ENCODE measurements at places on chromosomes 12 and 14.

- DNase-seq: no peak
These were observed 52.8 kb upstream of the CNOT2 start for GRCh38 chr12:70190262-70191010.

GRCh38 chr12:104486943-104487819 lies 30.4 kb downstream of the CHST11 start:
- no peak for DNase-seq

- no peak for DNase-seq
These were observed 629 bp downstream of the LETMD1 start for GRCh38 chr12:51048661-51049251.

GRCh38 chr12:83349907-83350611 lies 663.4 kb downstream of the TMTC2 start:
- DNase-seq: no peak

- DNase-seq: no peak
These were observed 4.8 kb upstream of the NINJ2 start for GRCh38 chr12:668090-668481.

DNA sequence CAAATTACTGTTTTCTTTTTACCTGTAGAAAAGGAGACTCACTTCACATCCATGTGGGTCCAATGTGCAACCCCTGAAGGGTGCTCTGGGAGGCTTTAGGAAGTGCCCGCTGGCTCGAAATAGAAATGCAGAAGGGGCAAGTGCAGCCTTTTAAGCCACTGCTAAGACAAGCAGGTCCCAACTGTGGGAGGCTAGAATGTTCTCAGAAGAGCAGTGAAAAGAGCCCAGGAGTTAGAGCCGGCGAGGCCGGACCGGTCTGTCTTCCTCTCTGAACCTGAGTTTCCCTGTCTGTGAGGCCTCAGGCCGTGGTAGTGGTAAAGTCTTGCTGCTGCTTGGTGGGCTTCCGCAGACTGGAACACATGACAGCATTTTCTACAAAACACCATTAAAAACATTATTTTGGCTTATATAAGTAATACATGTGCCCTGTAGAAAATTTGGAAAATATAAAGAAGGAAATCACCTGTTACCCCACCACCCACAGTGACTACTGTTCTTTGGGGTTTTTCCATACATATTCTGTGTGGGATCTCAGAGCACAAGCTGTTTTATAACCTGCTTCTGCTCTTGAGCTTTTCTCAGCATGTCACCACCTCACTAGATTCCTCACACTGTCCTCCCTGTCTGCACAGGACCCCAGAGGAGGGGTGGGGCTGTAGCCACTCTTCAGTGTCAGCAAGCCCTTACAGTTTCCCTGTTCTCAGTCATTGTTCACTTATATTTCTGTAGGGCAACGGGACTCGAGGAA lies 6.0 kb downstream of the CKB start:
- no peak for DNase-seq

DNA sequence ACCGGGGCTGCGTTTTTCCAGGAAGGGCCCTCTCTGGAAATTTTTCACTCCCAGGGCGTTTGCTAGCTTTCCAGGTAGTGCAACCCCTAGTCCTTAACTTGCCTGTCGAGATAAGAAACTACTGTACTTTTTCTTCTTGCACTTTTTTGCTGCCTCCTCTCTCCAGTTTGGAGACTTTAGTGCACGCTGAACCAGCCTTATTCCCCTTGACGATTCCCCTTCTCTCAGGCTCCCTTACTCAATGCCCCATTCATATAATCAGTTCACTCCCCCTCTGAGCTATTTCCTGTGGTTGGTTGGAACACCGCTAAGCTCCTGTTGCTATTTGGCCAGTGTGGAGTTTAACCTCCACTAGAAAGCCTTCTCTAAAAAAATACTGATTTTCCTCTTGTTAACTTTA lies 682 bp downstream of the CREBL2 start:
- no peak for DNase-seq

GRCh38 chr12:87280893-87281292 lies 748.3 kb downstream of the C12orf50 start:
- DNase-seq: no peak

- DNase-seq: no peak
These were observed 291.9 kb downstream of the FUT8 start for GRCh38 chr14:65704437-65704836.

- no peak for DNase-seq
These were observed 1.6 kb upstream of the PRPH start for GRCh38 chr12:49293056-49293956.

- no peak for DNase-seq
These were observed 3.0 kb downstream of the GALNT6 start for GRCh38 chr12:51388069-51388799.

DNA sequence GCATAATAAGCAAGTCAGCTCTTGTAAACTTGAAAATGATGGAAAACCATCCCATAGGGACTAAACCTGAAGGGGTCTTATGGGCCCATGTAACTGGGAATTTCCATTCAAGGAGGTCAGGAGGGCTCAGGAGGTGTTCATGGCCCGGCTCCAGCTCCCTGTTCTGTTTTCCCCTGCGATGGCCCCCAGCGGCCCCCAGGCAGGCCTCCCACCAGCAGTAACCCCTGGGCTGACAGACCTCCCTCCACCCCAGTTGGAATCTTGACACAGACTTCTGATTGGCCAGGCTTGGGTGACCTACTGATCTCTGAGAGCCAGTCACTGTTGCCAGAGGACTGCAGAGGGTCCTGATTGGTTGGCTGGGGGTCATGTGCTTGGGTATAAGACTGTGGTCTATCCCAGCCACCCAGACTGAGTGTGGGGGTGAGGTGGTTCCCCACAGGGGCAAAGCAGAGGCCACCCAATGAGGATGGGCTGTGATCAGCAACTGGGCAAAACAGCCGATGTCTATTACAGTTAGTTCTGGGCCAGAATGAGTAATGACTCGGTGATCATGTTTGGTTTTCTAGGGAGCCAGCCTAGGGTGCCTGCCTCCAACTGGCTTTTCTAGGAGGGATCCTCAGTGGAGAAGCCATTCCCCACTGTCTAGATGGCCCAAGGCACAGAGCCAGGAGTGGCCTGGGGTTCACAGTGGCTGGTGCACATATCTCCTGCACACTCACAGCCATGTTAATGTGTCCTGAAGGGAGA lies 27.0 kb downstream of the RHOF start:
- DNase-seq: no peak

- DNase-seq: no peak
These were observed 9.8 kb upstream of the KRT73 start for GRCh38 chr12:52628111-52628507.

- DNase-seq: no peak
These were observed 1.2 kb downstream of the NT5DC3 start for GRCh38 chr12:103839609-103840461.

GRCh38 chr12:131684015-131684725 lies 26.7 kb upstream of the SFSWAP start:
- no peak for DNase-seq

DNA sequence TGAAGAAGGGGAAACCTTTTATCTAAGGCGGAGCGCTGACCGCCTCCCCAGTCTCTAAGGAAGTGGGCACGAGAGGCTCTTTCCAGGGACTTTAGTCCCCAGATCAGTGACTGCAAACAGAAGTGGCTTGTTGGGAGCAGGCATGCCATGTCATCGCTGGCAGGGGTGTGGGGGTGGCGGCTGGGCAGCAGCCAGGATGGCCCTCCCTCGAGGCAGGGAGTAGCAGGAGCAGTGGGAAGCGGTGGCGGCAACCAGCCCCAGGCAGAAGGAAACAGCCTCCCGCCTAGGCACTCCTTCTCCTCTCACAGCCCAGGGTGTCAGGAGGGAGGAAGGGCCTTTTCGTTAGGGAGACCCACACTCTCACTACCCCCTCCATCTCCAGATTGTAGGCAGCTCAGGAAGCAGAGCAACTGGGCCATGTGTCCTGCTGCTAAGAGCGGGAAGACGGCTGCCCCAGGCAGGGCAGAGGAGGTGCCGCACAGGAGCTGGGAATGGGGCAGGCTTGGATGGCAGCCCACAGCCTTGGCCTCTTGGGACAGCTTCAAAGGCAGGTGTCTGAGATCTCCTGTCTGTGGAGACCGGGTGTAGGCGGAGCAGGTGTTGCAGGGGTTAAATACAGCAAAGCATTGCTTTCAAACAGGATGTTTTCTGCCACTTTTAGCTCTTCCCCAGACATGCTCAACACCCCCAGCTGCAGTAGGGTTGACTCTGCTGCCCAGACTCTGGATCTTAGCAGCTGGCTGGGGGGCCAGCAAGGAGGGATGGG lies 21.8 kb downstream of the VDR start:
- no peak for DNase-seq

GRCh38 chr12:65113621-65114035 lies 7.5 kb downstream of the WIF1 start:
- no peak for DNase-seq

DNA sequence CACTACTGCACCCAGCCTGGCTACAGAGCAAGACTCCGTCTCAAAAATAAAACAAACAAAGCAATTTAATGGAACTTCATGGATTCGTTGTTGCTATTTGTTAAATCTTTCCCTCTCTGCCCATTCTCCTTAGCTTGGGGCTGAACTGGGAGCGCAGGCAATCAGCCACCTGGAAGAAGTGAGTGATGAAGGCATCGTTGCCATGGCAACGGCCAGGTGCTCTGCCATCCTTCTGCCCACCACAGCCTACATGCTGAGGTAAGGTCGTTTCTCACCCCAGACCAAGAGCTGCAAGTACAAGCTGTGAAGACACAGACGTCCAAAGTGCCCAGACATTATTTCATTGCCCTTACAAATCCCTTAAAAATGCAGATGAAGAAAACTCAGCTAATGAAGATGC lies 19.1 kb downstream of the AMDHD1 start:
- DNase-seq: no peak

DNA sequence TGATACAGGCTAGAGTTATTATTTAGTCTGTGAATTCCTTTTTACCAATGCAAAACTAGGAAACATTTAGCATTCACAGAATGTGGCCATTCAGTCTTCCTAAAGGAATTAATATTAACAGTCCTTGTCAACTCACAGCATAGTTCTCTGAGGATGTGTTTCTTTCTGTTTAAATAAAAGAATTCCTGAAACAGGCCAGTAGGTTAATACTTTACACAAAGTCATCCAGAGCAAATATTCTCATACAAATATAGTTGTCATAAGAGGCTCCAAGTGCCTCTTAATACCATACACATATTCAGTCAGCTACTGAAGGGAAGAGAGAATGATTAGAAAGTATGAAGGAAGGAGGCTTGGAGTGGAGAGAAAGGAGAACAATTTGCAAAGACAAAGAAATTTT lies 120.1 kb downstream of the LMNTD1 start:
- no peak for DNase-seq

- no peak for DNase-seq
These were observed 1.0 kb downstream of the APOF start for GRCh38 chr12:56361487-56362129.

- DNase-seq: no peak
These were observed 6.8 kb downstream of the CDKL1 start for GRCh38 chr14:50389668-50390441.

Measured in pancreas (tissue), 10 donors.